ENCODE measurements at places on chromosomes 2 and 18. TPM values are rescaled to one million over a fixed set of nuclear protein-coding genes. Genes with fewer than 3 reads are reported as not detected.

Gene SLC11A1
- 302 TPM for total RNA-seq

Gene NPC1
- total RNA-seq: 143 TPM

DNA sequence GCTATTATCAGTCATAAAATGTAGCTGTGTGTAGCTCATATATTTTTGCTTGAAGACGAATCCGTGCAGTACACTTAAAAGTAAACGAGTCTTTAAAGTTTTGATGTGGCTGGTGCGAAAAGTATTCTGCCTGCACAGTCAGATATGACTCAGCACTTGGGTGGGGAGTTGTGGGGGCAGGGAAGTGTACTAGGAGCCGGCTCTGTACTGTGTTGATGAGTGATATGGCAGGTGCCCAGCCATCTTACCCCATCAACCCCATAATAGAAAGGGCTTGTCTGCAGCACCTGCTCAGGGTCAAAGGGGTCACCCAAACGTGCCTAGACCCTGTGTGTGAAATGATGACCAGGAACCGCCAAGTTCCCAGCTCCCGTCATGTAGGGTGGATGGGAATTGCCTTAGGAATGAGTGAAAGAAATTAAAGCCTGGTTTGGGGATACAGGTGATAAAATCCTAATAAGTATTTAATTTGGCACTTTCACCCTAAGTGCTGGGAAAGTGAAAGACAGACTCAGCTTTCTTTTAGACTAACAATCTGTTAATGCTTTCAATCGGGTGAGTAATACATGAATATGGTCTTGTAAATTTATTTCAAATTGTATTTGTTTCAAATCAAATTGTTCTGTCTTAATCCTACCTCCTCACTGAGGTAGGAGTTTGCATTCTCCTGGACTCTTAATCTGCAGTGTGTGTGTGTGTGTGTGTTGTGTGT, 48.0 kb downstream of the BCL2L11 start:
- no peaks in the 10 kb centered on the region for H3K4me1 ChIP-seq
- no peak overlapping the region for H3K4me3 ChIP-seq
- H3K27me3 ChIP-seq: no peaks in the 10 kb centered on the region

GRCh38 chr2:16034151-16034974, 94.0 kb downstream of the MYCN start:
- H3K4me3 ChIP-seq: no peak overlapping the region
- H3K27ac ChIP-seq: no peak overlapping the region
- no peak for DNase-seq
- H3K4me1 ChIP-seq: no peaks in the 10 kb centered on the region
- H3K27me3 ChIP-seq: no peaks in the 10 kb centered on the region

GRCh38 chr18:22613788-22614187, 196.1 kb upstream of the CTAGE1 start:
- H3K4me3 ChIP-seq: no peak overlapping the region
- H3K27ac ChIP-seq: peak overlapping the region; percentile 48
- H3K27me3 ChIP-seq: no peaks in the 10 kb centered on the region

DNA sequence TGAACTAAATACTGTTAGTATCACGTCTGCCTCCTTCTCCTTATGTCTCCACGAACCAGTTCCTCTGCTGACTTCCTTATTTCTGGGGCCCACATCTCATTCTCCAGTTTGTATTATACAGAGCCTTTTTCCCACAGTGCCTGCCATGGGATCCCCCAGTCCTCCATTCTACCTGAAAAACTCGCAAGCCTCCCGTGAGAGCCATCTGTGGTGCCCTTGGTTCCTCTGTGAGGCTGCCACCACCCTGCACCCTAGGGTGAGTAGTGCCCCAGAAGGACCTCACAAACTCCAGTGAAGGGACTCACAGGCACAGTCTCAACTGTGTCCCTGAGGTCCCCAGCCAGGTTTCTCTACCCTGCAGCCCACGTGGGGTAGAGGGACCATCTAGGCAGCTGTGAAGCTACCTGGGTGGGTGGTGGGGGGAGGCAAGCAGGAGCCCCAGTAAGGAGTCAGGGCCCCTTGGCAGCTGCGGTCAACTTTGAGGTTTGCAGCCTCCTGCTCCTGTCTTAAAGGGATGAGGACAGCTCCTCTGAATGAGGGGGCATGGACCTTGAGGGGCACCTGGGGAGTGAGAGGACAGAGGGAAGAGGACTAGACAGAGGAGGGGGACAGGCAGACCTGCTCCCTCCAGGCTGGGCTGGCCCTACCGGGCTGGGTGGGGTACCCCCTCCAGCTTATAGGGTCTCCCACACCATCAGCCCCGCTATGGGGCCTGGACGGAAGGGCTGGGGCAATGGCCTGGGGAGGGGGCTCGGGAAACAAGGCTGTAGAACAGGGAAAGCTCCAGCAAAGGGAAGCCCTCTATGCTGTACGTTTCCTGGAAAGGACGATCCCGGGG, 1.0 kb downstream of the PSTPIP2 start:
- peak overlapping the region; percentile 90 for H3K4me3 ChIP-seq
- no peak overlapping the region for H3K27ac ChIP-seq
- H3K27me3 ChIP-seq: no peaks in the 10 kb centered on the region
- no peak for DNase-seq
- peaks cover 31% of the 10 kb centered on the region for H3K4me1 ChIP-seq

DNA sequence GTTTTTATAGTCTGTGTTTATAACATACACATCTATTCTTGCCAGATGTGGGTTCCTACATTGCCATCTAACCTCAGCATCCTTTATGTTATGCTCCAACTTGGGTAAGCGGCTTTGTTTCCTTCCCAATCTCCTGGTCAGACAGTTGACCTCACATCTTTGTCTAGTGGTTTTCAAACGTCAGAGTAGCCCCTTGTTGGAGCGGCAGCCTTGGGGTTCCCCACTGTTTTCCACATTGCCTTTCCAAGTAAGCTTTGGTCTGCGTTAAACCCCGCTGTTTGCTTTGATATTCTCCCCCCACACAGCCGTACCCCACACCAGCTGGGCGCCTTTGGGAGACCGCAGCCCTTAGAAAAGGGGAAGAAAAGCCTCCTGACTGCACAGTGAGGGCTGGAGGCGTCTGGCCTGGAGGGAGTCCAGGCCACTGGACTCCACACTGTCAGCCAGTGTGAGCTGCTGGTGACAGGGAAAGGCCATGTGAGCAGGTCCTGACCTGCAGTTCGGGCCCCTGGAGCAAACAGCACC, 83.3 kb downstream of the MALT1 start:
- peaks cover 7% of the 10 kb centered on the region for H3K36me3 ChIP-seq
- no peaks in the 10 kb centered on the region for H3K4me1 ChIP-seq
- no peak overlapping the region for H3K27ac ChIP-seq
- H3K27me3 ChIP-seq: no peaks in the 10 kb centered on the region
- H3K4me3 ChIP-seq: no peak overlapping the region

- no peaks in the 10 kb centered on the region for H3K36me3 ChIP-seq
- no peak for DNase-seq
These were observed 311.3 kb downstream of the TNS1 start for GRCh38 chr2:217691516-217691915.

DNA sequence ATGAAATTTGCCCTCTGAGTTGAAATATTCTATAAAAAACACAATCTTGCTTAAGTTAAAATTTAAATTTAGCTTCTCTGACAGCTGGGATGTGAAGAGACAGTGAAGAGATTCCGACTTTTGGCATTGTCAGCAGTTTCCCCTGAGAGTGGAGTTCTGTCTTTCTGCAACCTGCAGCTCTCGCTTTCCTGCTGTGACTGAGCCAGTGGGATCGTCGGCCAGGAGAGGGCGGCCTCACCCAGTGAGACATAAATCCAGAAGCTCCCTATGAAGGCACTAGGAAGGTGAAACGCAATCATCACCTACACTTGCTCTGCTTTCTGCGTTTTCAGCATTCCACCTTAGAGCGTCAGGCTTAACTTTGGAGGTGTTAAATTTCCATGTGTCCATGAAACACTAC, 75.4 kb upstream of the HNMT start:
- H3K4me3 ChIP-seq: no peak overlapping the region
- no peak overlapping the region for H3K27ac ChIP-seq
- no peak for DNase-seq
- no peaks in the 10 kb centered on the region for H3K27me3 ChIP-seq
- H3K4me1 ChIP-seq: no peaks in the 10 kb centered on the region

- DNase-seq: no peak
- no peak overlapping the region for H3K4me3 ChIP-seq
- H3K27ac ChIP-seq: no peak overlapping the region
- H3K36me3 ChIP-seq: no peaks in the 10 kb centered on the region
- H3K4me1 ChIP-seq: no peaks in the 10 kb centered on the region
- H3K27me3 ChIP-seq: no peaks in the 10 kb centered on the region
These were observed 531.2 kb upstream of the VRK2 start for GRCh38 chr2:57515366-57515765.

- H3K27ac ChIP-seq: no peak overlapping the region
- H3K4me1 ChIP-seq: no peaks in the 10 kb centered on the region
- H3K4me3 ChIP-seq: no peak overlapping the region
- H3K36me3 ChIP-seq: no peaks in the 10 kb centered on the region
These were observed 39.5 kb downstream of the HDAC4 start for GRCh38 chr2:239361311-239361642.

DNA sequence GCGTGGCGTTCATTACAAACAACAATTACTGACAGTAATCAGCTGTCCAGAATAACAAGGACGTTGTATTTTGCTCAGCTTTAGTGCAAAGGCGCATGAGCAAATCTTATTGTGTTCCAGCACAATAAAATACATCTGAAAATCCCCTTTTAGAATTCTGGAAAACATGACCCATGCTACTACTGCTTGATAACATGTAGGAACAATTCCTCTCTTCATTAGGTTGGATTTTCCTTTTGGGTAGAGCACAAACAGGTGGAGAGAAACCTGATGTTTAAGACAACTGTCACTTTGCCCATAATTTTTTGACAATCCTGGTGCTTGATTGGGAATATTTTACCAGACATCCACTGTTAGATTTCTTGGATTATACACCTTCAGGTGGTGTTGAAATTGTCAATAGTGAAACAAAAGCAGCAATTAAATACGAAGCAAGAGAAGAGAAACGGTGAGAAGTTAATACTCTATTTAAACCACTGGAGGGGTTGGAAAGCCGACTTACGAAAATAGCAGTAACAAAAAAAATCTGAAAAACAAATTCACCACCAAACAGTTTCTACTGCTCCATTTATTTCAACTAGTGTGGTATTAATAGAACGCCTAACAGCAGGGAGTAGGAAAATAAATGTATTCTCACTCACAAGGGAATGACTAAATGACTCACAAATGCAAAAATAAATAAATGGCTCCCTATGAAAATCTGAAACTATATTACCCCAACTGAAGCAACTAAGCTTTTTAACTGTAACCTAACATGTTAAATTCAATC, 102.7 kb downstream of the CPO start:
- no peak for DNase-seq
- peaks cover 4% of the 10 kb centered on the region for H3K4me1 ChIP-seq
- H3K27me3 ChIP-seq: no peaks in the 10 kb centered on the region
- H3K4me3 ChIP-seq: no peak overlapping the region
- H3K36me3 ChIP-seq: no peaks in the 10 kb centered on the region

DNA sequence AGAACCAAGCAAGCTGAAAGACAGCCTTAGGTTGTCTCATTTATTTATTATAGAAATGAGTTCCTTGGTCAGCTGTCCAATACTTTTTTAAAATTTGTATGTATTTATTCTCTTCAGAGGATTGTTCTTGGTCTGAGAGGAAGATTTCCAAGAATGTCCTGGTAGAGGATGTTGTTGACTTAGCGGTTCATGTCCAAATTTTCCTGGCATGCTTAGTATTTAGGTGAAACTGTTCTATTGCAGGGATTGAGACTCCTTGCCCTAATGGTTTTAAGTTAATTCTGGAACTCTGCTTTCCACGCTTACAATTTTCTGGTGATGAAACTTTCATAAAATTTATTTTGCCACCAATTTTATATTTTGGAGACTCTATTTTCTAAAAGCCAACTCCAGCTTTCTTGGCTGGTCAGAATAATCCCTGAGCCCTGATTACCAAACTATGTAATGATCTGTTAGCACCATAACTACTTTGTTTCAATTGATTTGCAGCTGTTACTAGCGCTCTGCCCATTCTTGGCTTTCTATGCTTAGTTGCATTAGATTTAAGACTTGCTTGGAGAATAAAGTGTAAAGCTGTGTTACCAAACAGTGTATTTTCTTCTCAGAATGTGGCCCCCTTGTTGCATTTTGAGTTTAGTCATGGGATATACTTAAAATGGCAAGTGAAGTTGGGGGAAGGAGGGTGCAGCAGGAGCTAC, 1868.8 kb upstream of the CELF4 start:
- no peaks in the 10 kb centered on the region for H3K4me1 ChIP-seq
- H3K4me3 ChIP-seq: no peak overlapping the region
- no peaks in the 10 kb centered on the region for H3K27me3 ChIP-seq
- H3K36me3 ChIP-seq: no peaks in the 10 kb centered on the region
- H3K27ac ChIP-seq: no peak overlapping the region

DNA sequence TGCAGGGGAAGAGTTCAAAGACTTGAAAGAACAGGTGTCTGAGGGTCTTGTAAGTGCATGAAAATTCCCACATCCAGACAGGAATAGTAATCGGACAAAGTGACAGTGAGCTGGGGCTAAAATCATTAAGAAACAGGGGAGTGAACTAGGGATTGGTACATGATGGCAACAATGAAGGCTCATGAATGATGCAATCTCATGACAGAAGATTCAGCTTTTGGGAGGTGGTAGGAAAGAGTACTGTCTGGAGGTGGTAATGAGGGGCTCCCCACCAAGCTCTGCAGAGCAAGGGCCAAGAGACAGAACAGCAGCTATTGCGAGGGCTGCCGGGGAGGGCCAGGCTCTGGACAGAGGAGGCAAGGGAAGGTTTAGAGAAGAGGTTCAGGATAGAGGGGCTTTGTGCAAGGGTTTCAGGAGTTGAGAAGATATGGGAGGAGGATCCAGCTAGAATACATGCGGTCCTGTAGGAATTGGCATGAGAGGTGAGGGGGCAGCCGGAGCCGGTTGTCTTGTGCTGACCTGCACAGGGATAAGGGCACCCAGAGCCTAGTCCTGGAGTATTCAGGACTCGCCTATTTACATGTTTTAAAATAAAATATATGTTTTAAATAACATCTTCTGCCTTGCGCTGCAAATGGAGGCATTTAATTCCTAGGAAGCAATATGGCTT, 31.4 kb downstream of the MAP3K20 start:
- H3K27me3 ChIP-seq: no peaks in the 10 kb centered on the region
- DNase-seq: no peak
- no peaks in the 10 kb centered on the region for H3K36me3 ChIP-seq

DNA sequence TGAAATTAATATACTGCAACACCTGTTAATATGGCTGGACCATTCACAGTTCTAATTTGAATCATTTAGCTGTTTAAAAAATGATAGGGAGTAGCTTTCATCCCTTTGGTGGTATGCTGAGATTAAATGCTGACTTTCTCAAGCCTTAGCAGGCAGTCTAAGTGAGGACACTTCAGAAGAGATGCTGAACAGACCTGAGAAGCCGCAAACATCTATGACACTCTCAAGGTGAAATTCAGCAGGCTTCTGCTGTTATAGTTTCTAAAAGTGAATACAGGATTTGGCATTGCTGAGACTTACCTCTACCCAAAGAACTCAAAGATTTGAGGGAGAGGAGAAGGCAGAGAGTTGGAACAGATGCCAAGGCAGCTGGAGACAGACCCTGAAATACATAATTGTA, 431.2 kb upstream of the FAM98A start:
- H3K4me3 ChIP-seq: no peak overlapping the region
- no peak overlapping the region for H3K27ac ChIP-seq
- no peak for DNase-seq
- H3K4me1 ChIP-seq: no peaks in the 10 kb centered on the region
- H3K27me3 ChIP-seq: no peaks in the 10 kb centered on the region
- no peaks in the 10 kb centered on the region for H3K36me3 ChIP-seq

GRCh38 chr18:41326311-41326710, 628.7 kb upstream of the PIK3C3 start:
- no peak for DNase-seq
- H3K27ac ChIP-seq: no peak overlapping the region
- no peaks in the 10 kb centered on the region for H3K4me1 ChIP-seq
- H3K4me3 ChIP-seq: no peak overlapping the region
